ENCODE measurements at places on chromosomes 13 and 19. TPM values are rescaled to one million over a fixed set of nuclear protein-coding genes. Genes with fewer than 3 reads are reported as not detected.

Gene TUBA3C
- total RNA-seq, result not detected

Gene GIPC3
- 0.24 TPM for total RNA-seq

Gene C5AR2
- 0.22 TPM for total RNA-seq

Gene IZUMO1
- total RNA-seq, result not detected

Gene SPRYD7
- total RNA-seq, result 3.7 TPM

Gene SIGLEC12
- total RNA-seq, result not detected

Gene BRME1
- 2.0 TPM for total RNA-seq

Gene MYO1F
- 63.8 TPM for total RNA-seq

Gene SRRM5
- 0.29 TPM for total RNA-seq

Gene ZNF681
- 8.3 TPM for total RNA-seq

Gene N4BP2L2
- total RNA-seq, result 118 TPM

Gene CD209
- total RNA-seq, result 0.11 TPM

Gene LGALS7B
- not detected for total RNA-seq

Gene ZIC5
- not detected for total RNA-seq

Gene SH2D3A
- total RNA-seq, result 18.7 TPM

Gene PSG4
- total RNA-seq, result not detected

Gene CGB8
- total RNA-seq, result not detected

Gene ATXN8OS
- total RNA-seq, result not detected

Gene LAIR2
- total RNA-seq, result not detected

Gene KCTD15
- 2.7 TPM for total RNA-seq

Gene MCEMP1
- total RNA-seq, result not detected

Gene HSH2D
- total RNA-seq, result 191 TPM

Gene CDX2
- not detected for total RNA-seq

Gene LGALS7
- total RNA-seq, result not detected

Gene PRR19
- total RNA-seq, result 0.20 TPM

Gene GAPDHS
- not detected for total RNA-seq

Gene ZIK1
- 18.1 TPM for total RNA-seq

Gene ZNF471
- 1.8 TPM for total RNA-seq

Gene IGFL2
- total RNA-seq, result not detected

Gene HIPK4
- not detected for total RNA-seq

Gene STOML3
- total RNA-seq, result not detected

Gene RUBCNL
- total RNA-seq, result 133 TPM

Gene CEACAM8
- not detected for total RNA-seq

Gene CEACAM1
- 9.4 TPM for total RNA-seq

Gene GRIN2D
- 1.2 TPM for total RNA-seq

Gene ZNF30
- total RNA-seq, result 4.0 TPM

Gene ETFB
- total RNA-seq, result 43.8 TPM

Gene TMEM86B
- total RNA-seq, result 12.6 TPM

Gene PRX
- 1.4 TPM for total RNA-seq

Gene DLL3
- total RNA-seq, result 0.73 TPM

Gene THSD8
- total RNA-seq, result 5.9 TPM

All from activated B cell treated with CpG ODN at 0.5 μM for 24 hours (primary cell).